ENCODE measurements at places on chromosomes 16 and 17. TPM values are rescaled to one million over a fixed set of nuclear protein-coding genes. Genes with fewer than 3 reads are reported as not detected.

TBC1D26 gene
- total RNA-seq = 0.69 TPM

PRR15L gene
- total RNA-seq = not detected

ABCC6 gene
- total RNA-seq = not detected

DNA sequence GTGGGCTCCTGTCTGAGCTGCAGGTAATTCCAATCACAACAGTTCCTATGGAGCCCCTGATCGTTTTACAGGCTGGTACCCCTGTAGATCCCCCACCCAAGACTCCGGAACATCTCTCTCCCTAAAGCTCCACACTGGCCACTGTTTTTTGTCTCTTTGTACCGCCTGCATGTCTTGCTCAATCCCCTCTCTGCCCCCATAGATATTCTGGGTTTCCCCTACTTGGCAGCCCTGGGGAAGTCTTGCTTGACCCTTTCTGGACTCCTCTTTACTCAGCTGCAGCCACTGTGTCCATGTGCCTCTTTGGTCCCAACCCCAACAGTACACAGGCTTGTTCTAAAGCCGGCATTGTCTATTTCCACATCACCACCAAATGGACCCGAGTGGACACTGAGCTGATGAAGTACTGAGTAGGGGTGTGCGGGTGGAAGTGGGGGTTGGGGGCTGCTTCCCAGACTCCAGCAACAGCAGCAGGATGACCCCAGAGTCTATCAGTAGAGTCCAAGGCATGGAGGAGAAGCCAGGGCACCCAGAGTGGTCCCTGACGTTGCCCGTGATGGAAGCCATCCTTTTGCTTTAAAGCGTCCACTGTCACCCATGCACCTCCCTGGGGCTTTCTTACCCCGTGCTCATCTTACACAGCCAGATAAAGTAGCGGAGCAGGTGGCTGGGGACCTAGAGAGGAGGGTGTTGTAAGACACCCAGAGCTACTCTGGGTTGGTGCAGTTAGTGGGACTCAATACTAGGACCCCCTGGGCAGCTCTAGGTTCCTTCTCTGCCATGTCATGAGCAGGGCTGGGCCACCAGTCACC, 6.4 kb downstream of the CD300LB start:
- no peaks in the 10 kb centered on the region for H3K36me3 ChIP-seq

GRCh38 chr16:11621920-11622651, 35.4 kb upstream of the LITAF start:
- H3K27ac ChIP-seq = peak overlapping the region; percentile 65
- peak; percentile 43 for DNase-seq
- H3K36me3 ChIP-seq = peaks cover 1% of the 10 kb centered on the region
- no peaks in the 10 kb centered on the region for H3K27me3 ChIP-seq
- H3K4me1 ChIP-seq = peaks cover 61% of the 10 kb centered on the region

- peaks cover 32% of the 10 kb centered on the region for H3K36me3 ChIP-seq
- DNase-seq = no peak
- H3K27me3 ChIP-seq = no peaks in the 10 kb centered on the region
- no peak overlapping the region for H3K27ac ChIP-seq
These were observed 97.4 kb upstream of the CACNG5 start for GRCh38 chr17:66737524-66737923.

- peaks cover 8% of the 10 kb centered on the region for H3K27me3 ChIP-seq
- DNase-seq = no peak
- no peak overlapping the region for H3K27ac ChIP-seq
- H3K4me1 ChIP-seq = no peaks in the 10 kb centered on the region
- no peak overlapping the region for H3K4me3 ChIP-seq
These were observed 364.5 kb upstream of the XYLT1 start for GRCh38 chr16:17835118-17835876.

DNA sequence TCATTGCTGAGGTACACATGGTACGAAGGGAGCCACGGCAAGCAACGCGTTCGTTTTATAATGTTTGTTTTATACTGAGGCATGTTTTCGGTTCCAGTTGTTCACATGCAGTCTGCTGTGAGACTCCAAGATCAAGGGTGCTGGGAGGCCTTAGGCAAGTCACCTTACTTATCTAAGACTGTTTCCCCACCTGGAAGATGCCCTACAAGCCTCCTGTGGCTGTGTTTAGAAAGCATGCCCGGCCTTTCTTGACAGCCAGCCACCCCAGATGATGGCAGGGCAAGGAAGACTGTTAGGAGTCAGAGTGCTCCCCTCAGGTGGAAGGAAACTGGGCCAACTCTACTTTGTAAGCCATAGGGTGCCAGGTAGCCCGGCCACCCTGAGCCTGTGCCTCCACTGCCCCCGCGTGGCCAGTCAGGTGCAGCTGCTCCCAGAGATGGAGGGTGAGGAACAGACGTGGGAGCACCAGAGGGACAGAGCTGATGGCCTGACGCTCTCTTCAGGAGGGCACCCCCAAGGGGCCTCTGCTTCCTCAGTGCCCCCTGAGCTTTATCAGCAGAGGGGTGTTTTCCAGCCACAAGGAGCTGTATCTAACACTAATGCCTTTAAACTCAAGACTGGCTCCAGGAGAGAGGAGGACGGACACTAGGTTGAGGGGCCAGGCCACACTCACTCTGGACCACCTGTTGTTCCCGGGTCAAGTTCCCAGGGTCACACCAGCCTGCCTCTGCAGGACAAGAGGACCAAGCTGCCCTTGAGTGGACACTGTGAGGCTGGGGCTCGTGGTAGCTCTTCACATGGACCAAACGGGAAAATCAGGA, 5.4 kb downstream of the NAT9 start:
- peak overlapping the region; percentile 79 for H3K27ac ChIP-seq
- H3K27me3 ChIP-seq = no peaks in the 10 kb centered on the region
- peaks cover 20% of the 10 kb centered on the region for H3K36me3 ChIP-seq
- DNase-seq = peak; percentile 84

GRCh38 chr17:59490216-59490615, 75.2 kb upstream of the DHX40 start:
- H3K4me3 ChIP-seq = no peak overlapping the region
- no peaks in the 10 kb centered on the region for H3K27me3 ChIP-seq
- no peak for DNase-seq
- H3K4me1 ChIP-seq = no peaks in the 10 kb centered on the region
- no peaks in the 10 kb centered on the region for H3K36me3 ChIP-seq

All from activated naive CD4-positive, alpha-beta T cell treated with anti-CD3 and anti-CD28 coated beads for 36 hours (primary cell).